ENCODE measurements at places on chromosomes 11 and 22.

DNA sequence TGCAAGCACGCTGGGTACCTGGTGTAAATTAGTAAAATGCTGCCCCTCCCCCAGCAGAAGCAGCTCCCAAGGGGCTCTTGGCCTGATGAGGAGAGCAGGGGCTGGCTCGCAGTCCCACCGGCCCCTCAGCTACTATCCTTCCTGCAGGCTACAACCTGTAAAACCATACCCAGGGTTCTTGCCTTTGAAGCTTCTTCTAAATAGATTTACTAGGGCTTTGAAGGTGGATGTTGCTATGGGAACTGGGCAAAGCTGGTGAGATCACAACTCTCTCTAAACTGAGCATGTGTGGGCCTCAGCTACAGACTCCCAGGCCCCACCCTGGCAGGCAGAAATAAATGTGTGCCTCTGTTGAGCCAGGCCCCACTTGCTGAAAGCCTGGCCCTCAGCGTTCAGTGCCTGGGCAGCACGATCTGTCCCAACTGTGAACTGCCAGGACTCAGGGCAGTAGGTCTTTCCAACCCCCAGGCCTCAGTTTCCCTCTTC is 18.5 kb downstream of the CD5 start:
- no peak for DNase-seq

GRCh38 chr11:63667995-63668795 is 3.0 kb downstream of the ATL3 start:
- no peak for DNase-seq

DNA sequence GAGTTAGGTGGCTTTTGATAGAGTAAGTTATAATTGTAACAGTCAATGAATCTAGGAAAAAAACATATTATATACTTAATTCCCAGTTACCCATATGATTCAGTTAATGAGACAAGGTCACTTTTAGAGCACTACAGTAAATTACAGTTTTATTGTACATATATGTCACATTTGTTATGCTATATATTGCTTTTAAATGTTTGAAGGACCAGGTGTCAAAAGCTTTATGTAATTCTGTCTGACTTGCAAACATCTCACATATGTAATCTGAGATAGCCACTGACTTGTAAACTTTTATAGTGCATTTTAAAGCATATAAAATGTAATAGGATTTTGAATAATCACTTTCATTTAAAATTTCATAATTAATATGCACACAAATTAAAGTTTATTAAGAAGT is 36.7 kb upstream of the PDGFD start:
- DNase-seq, result no peak

- no peak for DNase-seq
These were observed 36.2 kb downstream of the DLG2 start for GRCh38 chr11:85590848-85591483.

DNA sequence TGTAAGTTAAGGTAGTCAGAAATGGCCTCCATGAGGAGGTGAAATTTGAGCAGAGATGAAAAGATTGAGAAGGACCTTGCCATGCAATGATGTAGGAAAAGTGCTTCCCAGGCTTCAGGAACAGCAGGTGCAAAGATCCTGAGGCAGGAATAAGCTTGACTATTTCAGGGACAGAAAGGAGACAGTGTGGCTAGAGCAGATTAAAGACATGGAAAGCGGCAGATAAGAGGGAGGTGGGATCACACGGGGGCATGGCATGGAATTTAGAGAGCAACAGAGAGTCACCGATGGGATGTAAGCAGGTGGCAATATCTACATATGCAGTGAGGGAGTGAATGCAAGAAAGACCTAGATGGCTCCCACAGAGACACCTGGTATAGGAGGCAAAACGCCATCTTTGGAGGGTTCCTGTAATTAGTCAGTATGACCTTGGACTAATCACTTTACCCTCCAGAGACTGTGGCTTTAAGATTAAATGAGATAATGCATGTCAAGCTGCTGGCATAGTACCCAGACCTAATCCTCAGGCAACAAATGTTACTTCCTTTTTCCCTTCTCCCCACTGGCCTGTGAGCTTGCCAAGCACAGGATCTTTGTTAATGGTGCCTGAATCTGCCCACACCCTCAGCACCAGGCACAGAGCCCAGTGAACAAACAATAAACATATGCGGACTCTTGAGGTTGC is 24.6 kb upstream of the ACER3 start:
- DNase-seq, result no peak

- DNase-seq, result no peak
These were observed 164.8 kb downstream of the DYNC2H1 start for GRCh38 chr11:103274025-103274424.

GRCh38 chr22:47822422-47822821 is 1060.0 kb downstream of the TBC1D22A start:
- no peak for DNase-seq

GRCh38 chr11:69058511-69059270 is 10.0 kb downstream of the TPCN2 start:
- DNase-seq, result no peak

DNA sequence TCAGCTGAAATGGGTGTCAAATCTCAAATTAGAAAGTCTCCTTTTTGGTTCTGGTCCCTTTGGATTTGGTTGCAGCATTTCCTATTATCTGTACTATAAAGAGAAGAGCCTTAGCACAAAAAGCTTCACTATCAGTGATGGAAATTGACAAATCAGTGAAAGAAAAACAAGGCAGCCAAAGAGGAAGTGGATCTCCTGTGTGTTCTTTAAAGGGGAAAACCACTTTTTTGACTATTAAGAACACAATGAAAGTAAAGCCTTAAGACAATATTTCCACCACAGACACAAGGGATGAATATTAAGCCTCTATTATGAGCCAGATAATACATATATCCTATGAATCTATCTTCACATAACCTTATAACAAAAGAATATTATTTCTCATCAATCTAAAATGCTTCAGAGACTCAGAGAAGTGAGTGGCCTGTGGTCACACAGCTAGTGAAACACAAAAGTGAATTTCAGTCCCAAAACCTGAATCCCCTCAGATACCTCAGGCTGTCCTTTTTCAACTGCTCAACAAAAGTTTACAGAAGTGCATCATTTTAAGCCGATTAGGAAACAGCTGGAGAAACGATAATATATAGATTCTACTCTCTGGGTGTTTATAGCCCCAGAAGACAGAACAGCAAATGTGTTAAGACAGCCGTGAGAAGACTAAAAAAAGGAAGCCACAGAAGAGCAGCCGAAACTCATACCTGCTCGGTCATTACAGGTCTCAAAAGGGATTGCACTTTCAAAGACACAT is 24.4 kb upstream of the FSHB start:
- no peak for DNase-seq

GRCh38 chr11:21132146-21132720 is 462.8 kb downstream of the NELL1 start:
- no peak for DNase-seq

DNA sequence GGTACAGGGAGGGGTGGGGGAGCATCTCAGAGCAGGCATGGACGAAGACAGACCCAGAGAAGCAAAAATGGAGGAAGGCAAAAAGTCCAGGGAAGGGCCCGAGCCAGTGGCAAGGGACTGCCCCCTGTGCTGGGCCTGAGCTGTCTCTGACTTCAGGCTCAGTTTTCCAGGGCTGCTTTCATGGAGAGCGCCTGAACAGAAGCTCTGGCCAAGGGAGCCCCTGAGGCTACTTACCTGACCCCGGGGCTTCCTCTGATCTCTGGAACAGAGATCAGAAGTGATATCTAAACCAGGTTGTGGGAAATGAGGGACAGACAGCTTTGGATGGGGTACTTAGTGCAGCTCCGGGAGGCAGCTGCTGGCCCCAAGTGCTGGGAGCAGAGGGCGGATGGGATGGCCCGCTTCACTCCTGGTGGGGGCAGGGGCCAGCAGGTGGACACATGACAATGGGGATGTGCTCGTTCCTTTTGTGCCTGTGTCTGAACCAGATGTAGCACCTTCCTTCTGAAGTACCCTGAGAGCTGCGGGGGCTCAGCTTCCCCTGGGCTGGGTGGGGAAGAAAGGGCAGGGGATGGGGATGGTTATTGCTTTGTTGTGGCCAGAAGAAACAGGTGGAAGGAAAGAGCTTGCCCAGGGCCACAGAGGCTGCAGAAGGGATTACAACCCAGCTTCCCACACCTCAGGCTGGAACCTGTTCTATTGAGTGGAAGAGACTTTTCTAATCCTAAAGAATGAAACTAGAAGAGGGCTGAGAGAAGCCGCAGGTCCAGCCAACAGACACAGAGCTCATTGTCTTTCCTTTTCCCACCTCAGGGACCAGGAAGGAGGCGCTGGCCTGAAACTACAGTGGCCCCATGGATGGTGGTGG is 5.7 kb downstream of the LRRC10B start:
- DNase-seq, result no peak

Data from activated B cell treated with CpG ODN at 0.5 μM for 24 hours (primary cell).